Left renal pelvis (tissue), 4 donors: ENCODE measurements at places on chromosomes 7 and 10.

DNA sequence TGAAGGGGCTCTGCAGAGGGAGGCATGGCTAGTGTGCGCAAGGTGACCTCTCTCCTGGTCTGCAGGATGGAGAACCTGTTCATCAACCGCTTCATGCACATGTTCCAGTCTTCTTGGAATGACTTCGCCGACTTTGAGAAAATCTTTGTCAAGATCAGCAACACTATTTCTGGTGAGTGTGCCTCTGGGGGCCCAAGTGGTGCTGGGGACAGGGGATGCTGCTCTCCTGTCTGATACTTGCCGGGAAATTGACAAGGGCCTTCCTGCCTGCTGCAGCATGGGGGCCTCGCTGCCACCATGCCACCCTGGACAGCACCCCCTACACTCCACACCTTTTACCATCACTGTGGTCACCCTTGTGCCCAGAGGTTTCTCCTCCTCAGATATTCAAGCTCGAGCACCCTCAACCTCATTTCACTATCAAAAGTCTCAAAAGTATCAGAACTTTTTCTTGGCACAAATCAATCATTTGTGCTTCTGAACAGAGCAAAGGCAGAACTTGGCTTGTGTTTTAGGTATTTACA, 50.0 kb downstream of the ALOX5 start:
- DNase-seq: no peak

GRCh38 chr7:136912339-136912738, 43.9 kb downstream of the CHRM2 start:
- DNase-seq: no peak

DNA sequence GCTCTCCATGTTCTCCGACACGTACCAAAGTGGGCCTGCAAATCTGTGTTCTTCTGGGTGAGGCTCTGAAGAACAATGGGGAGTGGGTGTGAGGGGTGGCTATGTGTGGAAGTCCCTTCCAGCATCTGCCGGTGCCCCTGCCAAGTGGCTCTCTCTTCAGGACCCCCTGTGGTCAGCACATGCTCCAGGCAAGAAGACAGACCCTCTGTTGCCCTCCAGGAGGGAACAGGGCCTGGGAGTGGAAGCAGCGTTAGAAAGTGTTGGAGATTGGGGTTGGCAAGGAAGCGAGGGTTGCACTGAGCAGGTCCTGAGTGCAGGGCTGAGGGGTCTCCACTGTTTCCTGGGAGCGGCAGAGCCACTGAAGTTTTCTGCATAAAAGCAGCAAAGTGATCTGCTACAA, 60.5 kb downstream of the EMX2 start:
- DNase-seq: no peak

GRCh38 chr7:156232931-156233705, 407.5 kb upstream of the RNF32 start:
- DNase-seq: no peak

- DNase-seq: no peak
These were observed 90.6 kb downstream of the CACNB2 start for GRCh38 chr10:18230794-18231193.

GRCh38 chr10:89904755-89905154, 203.4 kb downstream of the KIF20B start:
- DNase-seq: no peak

DNA sequence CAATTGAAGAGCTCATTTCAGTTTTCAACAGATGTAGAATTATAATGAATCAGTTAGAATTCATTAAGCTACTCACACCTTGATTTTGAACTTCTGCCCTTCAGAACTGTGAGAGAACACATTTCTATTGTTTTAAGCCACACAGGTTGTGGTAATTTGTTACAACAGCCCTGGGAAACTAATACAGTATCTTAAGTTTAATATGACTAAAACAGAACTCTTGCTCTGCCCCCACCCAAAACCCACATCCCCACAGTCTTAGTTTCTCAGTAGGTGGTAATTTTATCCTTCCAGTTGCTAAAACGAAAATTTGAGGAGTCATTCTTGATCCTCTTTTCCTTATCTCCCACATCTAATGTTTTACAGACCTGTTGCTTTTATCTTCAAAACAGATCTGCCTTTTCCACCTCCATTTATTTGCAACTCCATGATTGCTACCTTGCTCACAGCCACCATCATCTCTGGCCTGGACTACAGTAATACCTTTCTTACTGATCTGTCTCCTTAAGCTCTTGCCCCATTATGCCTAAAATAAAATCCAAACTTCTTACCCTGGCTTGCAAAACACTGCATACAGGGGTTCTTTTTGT, 72.8 kb upstream of the NXPH1 start:
- DNase-seq: no peak

- DNase-seq: no peak
These were observed 5.8 kb downstream of the ANTXRL start for GRCh38 chr10:46292573-46293023.

DNA sequence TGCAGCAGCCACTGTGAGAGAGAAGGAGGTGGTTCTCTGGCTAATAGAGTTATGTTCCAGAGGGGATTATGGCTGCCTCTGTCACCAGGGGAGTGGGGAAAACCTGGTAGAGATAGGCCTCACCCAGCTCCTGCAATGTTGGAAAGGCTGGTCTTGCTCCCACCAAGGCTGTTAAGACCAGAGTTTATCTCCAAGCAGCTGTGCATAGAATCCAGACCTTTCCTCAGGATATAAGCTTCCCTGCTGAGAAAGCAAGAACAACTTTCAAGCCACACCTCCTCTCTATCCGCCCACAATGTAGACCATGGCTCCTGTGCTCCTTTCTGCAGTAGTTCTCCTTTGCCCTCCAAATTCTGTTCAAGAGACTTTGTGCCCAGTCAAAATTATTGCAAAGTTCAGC, 1375.4 kb downstream of the REEP3 start:
- DNase-seq: no peak

DNA sequence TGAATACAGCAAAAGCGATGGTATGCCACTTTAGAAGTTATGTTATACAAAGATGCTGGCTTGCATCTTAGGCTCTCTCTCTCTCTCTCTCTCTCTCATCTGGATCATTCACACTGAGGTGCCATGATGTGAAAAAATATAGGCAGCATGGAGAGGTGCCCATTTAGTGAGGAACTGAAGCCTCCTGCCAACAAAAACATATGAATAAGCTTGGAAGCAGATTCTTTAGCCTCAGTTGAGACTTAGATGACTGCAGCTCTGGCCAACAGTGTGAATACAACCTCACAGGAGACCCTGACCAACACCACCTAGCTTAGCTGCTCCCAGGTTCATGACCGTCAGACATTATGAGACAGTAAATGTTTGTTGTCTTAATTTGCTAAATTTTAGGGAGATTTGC, 560.1 kb upstream of the LRRTM3 start:
- no peak for DNase-seq

GRCh38 chr10:87626422-87626892, 33.2 kb upstream of the PAPSS2 start:
- no peak for DNase-seq

DNA sequence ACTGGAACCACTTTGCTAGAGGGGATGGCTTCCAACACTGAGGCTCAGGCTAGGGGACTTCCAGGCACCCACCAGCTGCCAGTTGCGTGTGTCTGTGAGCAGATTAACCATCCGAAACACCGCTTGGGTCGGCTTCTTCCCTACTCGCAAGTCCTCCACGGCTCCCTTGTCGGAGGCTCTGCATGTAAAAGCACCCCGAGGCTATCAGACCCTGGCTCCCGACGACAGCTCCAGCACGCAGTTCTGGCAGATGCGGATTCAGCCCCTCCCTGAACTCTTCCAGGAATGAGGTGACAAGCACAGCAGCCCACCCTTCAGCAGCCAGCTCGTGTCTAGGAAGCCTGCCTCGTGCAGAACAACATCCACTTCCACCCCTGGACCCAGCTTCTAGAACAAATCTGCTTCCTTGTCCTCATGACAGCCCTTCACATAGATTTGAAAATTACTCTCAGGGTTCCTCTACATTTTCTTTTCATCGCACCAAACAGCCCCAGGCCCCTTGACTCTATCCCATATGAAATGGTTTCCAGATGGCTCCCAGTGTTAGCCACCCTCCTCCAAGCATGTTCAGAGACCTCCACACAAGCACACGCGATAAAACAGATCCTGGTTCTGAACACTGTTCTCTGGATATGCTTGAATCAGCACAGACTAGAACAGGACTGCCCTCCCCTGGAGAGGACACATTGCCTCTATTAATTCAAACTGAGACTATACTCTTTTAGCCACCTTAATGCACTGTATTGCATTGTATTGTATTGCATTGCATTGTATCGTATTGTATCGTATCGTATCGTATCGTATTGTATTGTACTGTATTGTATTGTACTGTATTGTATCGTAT, 44.6 kb downstream of the SLIT1 start:
- DNase-seq: no peak

DNA sequence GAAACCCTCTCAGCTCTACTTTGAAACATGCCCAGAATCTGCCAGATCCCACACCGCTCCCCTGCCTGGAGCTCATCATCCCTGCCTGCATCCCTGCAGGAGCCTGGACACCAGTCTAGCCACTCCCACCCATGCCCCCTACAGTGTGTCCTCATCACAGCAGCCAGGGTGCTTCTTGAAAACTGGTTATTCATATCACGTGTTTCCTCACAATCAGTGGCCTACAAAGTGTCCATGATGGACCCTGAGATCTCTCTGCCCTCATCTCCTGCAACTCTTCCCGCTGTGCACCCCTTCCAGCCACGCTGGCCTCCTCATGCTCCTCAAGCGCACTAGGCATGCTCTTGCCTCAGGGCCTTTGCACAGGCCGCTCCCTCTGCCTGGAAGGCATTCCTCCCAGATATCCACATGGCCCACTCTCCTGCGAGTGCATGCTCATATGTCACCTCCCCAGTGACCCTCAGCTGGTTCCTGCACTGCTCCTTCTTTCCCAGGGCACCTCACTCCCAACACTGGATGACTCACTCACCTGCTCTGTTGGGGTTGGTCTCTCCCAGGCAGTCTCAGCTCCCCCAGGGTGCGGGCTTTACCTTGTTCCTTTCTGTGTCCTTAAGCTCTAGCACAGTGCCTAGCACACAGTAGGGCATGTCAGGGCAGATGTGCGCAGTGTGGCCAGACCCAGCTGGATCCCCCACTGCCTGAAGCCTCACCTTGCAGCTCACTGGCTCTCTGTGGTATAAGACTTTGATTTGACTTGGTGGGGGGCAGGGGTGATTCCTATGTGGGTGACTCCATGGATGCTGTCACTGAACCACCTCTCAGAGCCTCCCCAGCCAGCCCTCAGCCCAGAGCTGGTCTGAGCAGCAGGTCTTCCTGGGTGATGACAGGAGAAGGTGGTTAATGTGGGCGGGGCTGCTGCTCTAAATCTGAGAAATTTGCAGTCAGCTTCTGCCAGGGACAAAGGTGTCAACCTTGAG, 37.3 kb downstream of the CDH23 start:
- DNase-seq: no peak

DNA sequence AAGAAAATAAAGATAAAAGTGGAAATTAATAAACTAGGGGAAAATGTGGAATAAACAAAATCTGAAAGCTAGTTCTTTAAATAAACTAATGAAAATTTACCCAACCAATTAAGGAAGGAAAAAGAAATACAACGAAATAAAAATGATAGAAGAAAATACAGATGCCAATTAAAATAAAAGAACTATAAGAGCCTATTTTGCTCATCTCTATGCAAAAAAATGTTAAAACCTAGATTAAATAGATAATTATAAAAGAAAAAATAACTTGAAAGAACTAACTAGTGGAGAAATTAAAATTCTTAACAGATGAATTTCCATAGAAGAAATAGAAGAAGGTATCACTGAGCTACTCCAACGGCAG, 32.7 kb downstream of the PKD1L1 start:
- DNase-seq: no peak

DNA sequence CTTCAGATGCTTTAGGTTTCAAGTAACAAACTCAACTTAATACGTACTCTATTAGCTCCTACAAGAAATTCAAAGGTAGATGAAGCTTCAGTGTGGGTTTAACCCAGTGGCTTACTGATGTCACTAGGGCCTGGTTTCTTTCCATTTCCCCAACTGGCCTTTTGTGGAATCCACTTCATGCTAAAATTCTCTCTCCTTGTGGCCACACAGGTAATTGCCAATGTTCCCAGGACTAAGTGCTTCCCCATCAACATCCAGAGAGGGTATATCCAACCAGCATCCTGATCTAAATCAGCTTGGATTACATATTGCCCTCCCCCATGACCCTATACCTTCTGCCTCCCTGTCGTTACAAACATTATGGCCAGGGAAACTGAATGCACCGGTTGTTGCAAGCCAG, 10.7 kb downstream of the FBXL13 start:
- DNase-seq: no peak

DNA sequence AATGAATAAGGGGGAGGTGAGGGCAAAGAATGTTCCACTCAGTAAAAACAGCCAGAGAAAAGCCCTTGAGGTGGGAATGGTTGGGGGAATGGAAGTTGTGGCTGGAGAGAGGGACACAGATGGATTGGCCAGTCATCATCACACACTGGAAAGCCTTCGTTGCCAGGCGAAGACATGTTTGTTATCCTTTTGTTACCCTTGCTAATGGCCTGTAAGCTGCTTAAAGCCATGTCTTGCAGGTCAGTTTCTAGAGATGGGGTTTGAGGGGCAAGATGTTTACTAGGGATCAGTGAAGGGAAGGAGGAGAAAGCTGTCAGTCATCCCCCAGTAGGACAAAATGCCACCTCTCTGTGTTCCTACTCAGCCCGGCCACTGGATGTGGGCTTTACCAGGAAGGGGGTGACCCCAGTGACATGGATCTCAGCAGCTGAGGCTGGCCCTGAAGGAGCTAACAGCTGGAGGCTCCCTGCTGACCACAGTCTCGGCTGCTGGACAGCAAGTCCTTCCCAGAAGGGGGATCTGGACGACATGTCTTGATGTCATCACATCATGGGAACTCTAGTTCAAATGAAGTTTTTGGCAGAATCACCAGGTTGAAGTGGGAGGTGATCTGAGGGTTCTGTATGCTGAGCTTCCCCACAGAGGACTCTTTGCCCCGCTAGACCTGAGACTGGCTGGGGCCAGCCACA, 66.2 kb downstream of the TBXAS1 start:
- DNase-seq: no peak

- no peak for DNase-seq
These were observed 45.7 kb downstream of the COPG2 start for GRCh38 chr7:130622866-130623265.

DNA sequence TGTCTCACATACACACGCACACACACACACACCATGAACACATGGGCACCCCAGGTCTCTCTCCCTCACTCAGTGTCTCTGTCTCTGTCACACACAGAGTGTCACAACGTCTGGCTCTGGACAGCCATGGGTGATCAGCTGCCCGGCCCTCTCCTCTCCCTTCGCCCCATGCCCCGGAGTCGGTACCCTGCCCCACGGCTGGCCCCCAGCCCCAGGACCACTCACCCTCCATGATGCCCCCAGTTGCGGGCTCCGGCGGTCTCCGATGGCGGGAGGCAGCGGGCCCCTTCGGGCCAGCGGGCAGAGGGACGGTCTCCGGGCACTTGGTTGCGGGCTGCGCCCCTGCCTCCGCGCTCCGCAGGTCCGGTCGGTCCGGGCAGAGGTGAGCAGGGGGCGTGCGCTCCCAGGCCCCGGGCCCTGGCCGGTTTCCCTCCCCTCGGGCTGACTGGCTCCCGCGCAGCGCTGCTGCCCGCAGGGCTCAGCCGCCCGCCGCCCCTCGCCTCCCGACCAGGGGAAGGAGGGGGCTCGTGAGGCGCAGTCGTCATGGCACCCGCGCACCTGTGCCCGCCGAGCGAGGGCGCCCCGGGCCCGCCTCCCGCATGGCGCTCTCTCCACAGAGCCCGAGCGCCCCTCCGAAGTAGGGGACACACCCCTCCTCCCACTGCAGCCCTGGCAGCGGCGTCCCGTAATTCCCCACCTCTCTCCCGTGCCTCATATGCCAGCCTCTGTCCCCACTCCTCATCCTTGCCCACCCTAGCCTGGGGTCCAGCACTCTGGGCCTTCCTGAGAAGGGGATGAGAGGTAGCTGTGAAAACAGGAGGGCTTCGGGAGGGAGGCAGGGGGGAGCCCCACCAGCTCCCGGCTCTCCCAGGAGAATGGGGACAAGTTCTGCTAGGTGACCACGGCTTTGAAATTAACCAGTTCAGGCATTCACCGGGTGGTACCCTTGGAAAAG, at the start of gene NPFFR1:
Gene NPFFR1, minus strand, starts transcription at position 560 of the 955 bp plus-strand sequence. Its CDS starts 328 bp downstream, at position 232.
- DNase-seq: no peak
